Activated CD4-positive, alpha-beta memory T cell treated with anti-CD3 and anti-CD28 coated beads for 36 hours (primary cell): ENCODE measurements at places on chromosomes 12 and 14.

DNA sequence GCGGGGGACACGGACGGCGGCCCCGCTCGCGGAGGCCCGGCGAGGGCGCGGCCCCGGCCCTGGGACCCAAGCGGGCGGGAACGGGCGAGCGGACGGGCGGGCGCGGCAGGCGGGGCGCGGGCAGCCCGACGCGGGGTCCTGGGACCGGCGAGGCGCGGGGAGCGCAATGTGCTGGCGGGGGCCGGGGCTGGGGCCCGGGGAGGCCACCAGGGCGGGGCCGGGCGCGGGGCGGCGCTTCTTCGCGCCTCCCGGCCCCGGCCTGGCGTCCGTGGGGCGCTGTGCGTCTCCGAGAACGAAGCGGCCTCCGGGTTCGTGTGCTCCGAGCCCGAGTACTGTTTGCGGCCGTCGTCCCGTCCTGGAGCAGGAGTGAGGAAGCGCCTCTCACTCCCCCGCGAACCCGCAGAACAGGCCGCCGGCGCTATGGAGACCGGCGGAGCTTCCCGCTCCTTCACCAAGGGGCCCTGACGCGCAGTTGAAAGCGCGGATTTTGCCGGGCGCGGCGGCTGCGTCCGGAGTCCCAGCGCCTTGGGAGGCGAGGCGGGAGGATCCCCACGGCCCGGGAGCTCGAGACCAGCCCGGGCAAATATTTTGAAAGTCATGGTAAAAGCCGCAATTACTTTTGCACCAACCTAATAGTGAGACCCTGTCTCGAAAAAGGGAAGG lies 420 bp upstream of the ANKLE2 start:
- DNase-seq: peak; percentile 88

- peak; percentile 90 for DNase-seq
Observed at GRCh38 chr14:74712499-74713394, at the start of the genes AREL1 and FCF1. AREL1 (minus strand) TSS chr14:74713080; CDS start chr14:74685615, 27,465 bp downstream. FCF1 (plus strand) TSS chr14:74713144; CDS start chr14:74713198, 54 bp downstream.

- DNase-seq: no peak
Observed at GRCh38 chr12:45619736-45620135, 109.8 kb upstream of the ARID2 start.

DNA sequence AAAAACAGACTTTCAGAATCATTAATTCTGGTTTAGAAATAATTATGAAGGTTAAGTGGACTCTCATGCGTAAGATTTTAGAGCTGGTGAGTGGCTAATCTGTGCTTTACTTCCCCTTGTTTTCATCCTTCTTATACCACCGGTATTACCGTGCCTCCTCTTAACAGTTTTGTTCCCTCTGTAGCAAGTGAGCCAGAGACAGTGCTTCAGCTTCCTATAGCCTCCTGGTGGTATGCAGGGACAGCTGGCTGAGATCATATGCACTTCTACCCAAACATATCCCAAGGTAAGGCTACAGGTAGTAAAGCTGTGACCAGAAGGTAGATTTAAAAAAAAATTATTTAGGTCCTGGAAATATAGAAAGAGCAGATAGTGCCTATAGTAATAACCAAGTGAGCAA lies 55.2 kb downstream of the PDE3A start:
- DNase-seq: no peak

GRCh38 chr14:91835920-91836843 lies 31.2 kb downstream of the TC2N start:
- peak; percentile 92 for DNase-seq

DNA sequence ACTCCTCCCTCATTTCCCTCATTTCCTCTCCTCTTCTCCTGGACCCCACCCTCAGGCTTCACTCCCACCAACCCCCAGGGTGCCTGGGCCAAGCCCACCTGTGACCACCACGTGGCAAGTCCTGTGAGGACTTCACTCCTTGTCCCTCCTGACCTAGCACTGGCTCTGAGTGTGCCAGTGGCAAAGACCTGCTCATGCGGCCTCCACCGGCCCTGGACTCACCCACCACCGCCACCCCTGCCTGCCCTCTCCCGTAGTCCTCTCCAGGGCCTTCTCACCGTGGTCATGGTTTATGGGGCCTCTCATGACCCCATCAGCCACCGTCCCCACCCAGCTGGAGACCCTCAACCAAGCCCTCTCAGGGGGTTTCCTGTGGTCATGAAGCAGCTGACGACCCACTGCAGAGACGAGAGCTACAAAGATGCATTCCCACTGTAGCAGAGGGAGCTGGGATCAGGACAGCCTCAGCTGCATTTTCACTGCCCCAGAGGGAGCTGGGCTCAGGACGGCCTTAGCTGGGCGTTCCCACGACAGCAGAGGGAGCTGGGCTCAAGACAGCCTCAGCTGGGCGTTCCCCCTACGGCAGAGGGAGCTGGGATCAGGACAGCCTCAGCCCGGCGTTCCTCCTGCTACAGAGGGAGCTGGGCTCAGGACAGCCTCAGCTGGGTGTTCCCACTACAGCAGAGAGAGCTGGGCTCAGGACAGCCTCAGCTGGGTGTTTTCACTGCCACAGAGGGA lies 3.2 kb upstream of the C14orf180 start:
- DNase-seq: no peak

DNA sequence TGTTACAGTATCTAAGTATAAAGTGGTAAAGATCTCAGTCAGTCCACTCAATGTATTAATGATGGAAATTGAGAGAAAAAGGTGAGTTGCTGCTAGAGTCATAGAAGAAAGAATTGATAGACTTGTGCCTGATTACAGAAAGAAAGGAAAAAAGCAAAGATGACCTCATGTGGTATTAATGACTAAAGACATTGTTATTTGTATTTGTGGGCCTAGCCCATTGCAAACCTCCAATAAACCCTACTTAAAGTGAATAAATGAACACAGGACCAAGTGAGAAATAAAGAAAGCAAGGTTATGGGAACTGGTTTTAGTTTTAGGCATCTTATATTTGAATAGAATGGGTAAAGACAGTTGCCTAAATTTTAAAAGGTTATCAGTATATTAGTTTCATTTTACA lies 105.5 kb downstream of the SYT1 start:
- no peak for DNase-seq

GRCh38 chr14:56005191-56006053 lies 112.8 kb upstream of the PELI2 start:
- DNase-seq: no peak

GRCh38 chr12:28130625-28131598 lies 59.3 kb upstream of the CCDC91 start:
- peak; percentile 28 for DNase-seq

- no peak for DNase-seq
Observed at GRCh38 chr12:45121224-45121623, 70.3 kb upstream of the DBX2 start.

DNA sequence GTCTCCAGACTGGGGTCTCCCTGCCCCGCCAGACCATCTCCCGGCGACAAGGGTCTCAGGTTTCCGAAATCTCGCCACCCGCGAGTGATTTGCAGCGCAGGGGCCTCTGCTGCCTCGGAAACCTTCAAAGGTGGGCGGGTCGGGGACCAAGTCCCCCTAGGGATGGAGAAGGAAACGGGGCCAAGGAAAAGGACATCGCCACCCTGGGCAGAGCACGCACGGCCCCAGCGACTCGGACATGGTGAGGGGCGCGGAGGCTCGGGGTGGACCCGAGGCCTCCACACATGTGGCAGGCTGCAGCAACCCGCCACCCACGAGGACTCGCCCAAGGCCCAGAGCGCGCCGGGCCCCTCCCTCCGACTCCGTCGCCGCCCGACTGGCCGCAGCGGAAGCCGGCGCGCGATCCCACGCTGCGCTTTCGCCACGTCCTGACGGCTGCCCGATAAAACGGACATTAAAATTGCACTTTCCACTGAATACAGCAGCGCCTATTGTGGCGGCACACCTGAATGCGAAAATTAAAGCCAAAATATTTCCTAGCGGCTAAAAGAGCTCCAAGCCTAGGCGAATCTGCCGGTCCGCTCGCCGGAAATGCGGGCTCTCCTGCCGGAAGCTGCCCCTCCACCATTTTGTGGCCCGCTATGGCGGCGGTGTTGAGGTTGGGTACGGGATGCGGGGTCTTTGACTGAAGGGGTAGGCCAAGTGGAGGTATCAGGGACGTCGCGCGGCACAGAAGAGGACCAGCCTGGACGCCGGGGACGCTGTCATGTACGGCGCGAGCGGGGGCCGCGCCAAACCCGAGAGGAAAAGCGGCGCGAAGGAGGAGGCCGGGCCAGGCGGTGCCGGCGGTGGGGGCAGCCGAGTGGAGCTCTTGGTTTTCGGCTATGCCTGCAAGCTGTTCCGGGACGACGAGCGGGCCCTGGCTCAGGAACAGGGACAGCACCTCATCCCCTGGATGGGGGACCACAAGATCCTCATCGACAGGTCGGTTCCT lies at the start of gene SFSWAP:
Gene SFSWAP, plus strand, starts transcription at position 627 of the 994 bp plus-strand sequence. Its CDS starts 140 bp downstream, at position 767.
- DNase-seq: peak; percentile 82
